Activated CD4-positive, alpha-beta memory T cell treated with anti-CD3 and anti-CD28 coated beads, Interleukin-2, amount 10 ng/mL, durations not matched to agents 7 days and 5 days (primary cell): ENCODE measurements at places on chromosomes 7 and 10. TPM values are rescaled to one million over a fixed set of nuclear protein-coding genes. Genes with fewer than 3 reads are reported as not detected.

DNA sequence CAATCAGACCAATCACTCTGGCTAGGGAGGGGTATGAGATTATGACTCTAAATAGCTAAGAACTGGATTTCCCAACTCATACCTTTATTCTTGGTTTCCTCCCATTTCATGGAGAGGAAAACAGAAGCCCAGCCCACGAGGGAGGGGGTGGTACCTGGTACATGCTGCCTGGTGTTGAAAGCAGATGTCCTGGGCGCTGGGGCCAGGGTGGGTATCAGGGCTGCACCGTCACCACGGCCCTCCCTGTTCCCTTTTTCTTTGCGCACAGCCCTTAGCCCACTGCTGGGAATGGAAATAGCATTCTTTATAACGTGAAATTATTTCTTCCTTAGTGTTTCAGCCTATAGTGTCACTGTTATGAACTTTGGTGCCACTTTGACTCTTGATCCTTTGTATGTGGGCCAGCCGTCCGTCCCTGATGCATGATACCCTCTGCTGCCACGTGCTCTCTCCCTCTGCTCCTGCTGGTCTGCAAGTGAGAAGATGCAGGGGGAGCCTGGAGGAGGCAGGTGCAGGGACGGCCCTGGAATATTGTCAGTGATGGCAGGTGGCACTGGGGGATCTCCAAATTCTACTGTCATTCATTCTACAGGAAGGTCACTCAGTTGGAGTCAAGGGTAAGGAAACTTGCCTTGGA is 158.5 kb downstream of the CDH23 start:
- H3K36me3 ChIP-seq = no peaks in the 10 kb centered on the region
- DNase-seq = no peak
- H3K4me3 ChIP-seq = no peak overlapping the region
- no peaks in the 10 kb centered on the region for H3K4me1 ChIP-seq
- peaks cover 22% of the 10 kb centered on the region for H3K27me3 ChIP-seq

GRCh38 chr7:118214833-118215182 is 9.7 kb upstream of the ANKRD7 start:
- peak overlapping the region; percentile 63 for H3K4me3 ChIP-seq
- no peak overlapping the region for H3K27ac ChIP-seq
- DNase-seq = no peak
- H3K4me1 ChIP-seq = peaks cover 12% of the 10 kb centered on the region
- H3K27me3 ChIP-seq = peaks cover 9% of the 10 kb centered on the region

The TSPAN12 gene
- total RNA-seq = not detected

- peaks cover 2% of the 10 kb centered on the region for H3K27me3 ChIP-seq
- no peak for DNase-seq
- no peak overlapping the region for H3K4me3 ChIP-seq
- H3K36me3 ChIP-seq = no peaks in the 10 kb centered on the region
- no peaks in the 10 kb centered on the region for H3K4me1 ChIP-seq
These were observed 64.6 kb downstream of the WDFY4 start for GRCh38 chr10:48749254-48749787.

- H3K4me3 ChIP-seq = no peak overlapping the region
- peaks cover 1% of the 10 kb centered on the region for H3K27me3 ChIP-seq
- no peak overlapping the region for H3K27ac ChIP-seq
- H3K36me3 ChIP-seq = no peaks in the 10 kb centered on the region
- no peaks in the 10 kb centered on the region for H3K4me1 ChIP-seq
- DNase-seq = no peak
These were observed 35.0 kb downstream of the PRR15 start for GRCh38 chr7:29598613-29599012.
